Myocyte (in vitro differentiated cells): ENCODE measurements at places on chromosomes 7 and 10.
A peak's percentile ranks its signal among the peaks of the same experiment; 100 is the strongest.

DNA sequence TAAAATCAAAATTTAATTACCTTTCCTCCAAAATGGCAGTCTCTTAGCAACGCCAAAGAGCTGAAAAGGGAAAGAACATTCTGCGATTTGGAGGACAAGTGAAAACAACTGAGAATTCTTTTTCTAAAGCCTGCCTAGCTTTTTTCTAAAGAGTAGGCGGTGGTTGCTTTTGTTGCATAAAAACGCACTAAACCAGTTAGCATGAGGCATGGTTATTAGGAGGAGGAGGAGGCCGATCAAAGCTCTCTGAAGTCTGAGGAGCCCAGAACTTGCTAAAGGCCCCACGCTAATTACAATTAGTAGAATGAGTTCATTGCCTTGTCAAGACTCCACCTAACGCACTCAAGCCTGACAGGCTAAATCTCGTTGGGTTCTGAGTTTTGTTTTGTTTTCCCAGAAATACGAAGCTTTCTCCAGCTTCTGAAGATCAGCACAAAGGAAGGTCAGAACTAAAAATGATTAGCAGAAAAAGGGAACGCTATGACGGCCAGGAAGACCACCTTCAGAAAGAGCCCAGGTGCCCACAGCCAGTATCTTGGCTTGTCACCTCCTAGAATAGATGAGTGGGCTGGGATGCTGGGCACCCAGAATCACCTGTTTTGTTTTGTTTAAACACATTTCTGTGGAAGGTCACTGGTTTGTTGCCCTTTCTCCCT is 72.0 kb downstream of the FGFR2 start:
- no peak for DNase-seq

GRCh38 chr7:41416208-41416595 is 286.7 kb downstream of the INHBA start:
- no peak for DNase-seq

- peak; percentile 86 for DNase-seq
Measured at GRCh38 chr10:11328264-11329061, 283.0 kb downstream of the USP6NL start.

DNA sequence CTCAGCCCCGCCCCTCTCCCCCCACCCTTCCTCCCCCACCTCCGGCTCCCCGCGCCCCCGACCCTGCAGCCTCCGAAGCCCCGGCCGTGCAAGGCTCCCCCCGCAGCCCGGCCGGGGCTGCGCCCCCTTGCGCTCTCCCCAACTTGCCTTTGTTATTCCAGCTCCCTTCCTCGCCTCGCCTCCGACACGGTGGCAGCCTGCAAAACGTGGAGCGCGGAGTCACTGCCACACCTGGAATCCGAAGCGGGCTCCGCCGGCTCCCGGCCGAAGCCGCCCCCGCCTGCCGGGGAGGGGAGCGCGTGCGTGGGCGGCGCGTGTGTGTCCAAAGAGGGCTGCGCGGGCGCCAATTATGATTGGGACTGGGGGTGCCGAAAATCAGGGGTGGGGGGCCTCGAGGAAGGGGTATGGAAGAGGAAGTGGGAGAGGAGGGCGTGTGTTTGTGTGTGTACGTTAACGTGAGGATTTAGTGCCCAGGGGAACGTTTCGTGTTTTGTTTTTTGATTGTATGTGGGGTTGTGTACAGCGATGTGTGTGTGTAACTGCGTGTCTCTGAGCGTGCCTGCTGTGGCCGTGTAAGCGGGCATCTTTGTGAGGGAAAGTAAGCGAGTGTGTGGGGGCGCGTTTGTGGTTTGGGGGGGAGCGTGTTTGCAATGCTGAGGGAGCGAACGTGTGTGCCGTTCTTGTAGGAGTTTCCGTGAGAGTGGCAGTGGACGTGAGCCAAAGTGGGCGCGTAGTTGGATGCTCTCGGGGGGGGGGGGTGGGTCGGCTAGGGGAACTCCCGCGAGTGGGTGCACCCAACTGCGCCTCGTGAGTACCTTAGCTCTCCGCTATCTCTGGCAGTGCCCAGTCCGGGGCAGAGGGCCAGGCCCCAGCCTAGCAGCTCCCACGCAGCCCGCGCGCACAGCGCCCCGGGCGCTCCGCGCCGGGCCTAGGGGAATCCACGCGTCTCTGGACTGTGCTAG is 1.2 kb upstream of the ZMIZ1 start:
- peak; percentile 92 for DNase-seq

- no peak for DNase-seq
Measured at GRCh38 chr7:150322114-150322832, 882 bp upstream of the LRRC61 start.

DNA sequence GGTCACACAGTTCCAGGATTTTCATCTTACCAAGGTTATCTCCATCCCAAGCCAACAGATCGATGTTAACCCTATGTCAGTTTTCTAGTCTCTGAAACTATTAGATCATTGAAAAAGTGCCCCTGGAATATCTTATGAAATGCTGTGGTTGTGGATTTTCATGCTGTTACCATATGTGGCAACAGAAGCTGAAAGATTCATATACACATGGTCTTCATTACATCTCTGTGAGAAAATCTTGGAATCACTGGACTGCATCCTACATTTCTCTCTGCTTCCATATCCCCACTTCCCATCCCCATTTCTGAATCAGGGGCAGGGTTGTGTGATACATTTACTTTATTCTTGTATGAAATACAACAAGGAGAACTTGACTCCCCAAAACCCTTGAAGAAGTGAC is 146.1 kb downstream of the SLC16A9 start:
- DNase-seq = no peak
